Left lobe of liver (tissue), 2 donors: ENCODE measurements at places on chromosomes 12 and 14. TPM values are rescaled to one million over a fixed set of nuclear protein-coding genes. Genes with fewer than 3 reads are reported as not detected.

- DNase-seq: no peak
Observed at GRCh38 chr12:25655702-25656101, 102.6 kb upstream of the LMNTD1 start.

DNA sequence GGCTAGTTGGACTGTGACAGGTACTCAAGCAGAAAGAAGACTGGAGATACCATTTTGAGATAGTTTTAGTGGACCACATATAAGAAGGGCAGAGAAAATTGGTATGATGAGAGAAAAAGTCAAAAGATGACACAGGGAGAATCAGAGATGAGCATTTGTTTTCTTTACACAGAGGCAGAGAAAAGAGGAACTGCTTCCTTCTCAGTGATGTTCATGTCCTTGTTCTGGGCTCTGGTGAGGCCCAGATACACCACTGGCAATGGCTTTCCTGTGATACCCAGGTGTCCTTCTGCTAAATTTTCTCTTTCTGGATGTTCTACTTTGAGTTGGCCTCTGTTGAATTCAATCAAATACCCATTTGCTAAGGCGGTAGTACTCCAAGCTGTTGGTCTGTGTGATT is 1782.7 kb upstream of the SEL1L start:
- no peak for DNase-seq

DNA sequence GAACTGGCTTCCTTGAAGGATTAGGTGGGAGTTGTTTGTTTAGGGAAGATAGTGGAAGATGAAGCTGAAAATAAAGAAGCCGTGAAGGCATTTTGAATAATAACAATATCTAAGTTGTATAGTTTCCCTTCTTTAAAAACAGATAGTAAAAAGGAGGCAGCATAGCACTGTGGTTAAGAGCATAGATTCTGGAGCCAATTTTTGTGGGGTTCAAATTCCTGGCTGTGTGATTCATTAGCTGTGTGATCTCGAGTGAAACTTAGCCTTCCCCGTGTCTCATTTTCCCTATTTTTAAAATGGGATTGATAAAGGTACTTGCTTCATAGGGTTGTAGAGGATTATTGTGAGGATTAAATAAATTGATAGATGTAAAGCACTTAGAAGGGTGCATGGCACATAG is 104.5 kb downstream of the MYRFL start:
- no peak for DNase-seq

DNA sequence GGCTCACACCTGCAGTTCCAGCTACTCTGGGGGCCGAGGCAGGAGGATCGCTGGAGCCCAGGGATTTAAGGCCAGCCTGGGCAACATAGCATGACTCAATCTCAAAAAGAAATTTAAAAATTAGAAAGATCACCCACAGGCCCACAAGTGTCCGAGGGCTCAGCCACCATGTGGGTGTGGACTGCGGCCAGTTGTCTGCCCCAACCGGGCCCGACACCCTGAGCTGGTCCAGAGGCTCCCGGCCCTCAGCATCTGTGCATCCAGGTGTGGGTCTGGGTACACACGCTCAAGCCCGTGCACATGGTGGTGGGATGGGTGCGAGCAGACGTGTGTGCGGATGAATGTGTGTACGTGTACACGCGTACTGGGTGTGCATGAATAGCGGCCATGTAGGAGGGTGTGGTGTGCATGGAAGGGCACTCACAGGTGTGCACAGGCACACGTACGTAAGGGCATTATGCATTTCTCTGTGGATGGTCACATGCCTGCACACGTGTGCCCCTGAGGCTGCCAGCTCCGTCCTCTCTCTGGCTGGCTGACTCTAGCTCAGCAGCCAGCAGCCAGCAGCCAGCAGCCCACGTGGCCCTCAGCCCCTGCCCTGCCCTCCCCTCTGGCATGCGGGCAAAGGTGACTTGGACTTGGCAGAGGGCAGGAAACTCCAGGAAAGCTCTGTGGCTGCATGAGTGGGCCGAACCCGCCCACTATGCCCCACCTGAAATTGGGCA is 23.3 kb upstream of the NUDT14 start:
- peak; percentile 96 for DNase-seq

GRCh38 chr12:122368361-122369073 is 54.0 kb downstream of the CLIP1 start:
- DNase-seq: no peak

SPTB gene
- total RNA-seq: 0.35 TPM

NINJ2 gene
- total RNA-seq: 16.1 TPM

DNA sequence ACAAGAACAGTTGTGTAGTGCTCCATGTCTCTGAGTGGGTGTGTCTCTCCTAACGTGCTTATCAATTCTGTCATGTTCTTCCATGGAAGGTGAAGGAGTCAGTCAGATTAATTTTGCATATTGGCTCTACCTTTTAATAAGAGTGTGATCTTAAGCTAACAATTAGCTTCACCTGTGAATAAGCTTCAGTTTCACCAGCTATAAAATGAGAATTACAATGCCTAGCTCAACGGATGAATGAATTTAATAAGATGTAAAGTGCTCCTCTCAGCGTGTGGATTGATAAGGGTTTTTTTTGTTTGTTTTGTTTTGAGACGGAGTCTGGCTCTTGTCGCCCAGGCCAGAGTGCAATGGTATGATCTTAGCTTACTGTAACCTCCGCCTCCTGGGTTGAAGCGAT is 32.7 kb downstream of the CCDC175 start:
- no peak for DNase-seq

GRCh38 chr14:78633752-78634151 is 463.6 kb downstream of the NRXN3 start:
- DNase-seq: no peak

DNA sequence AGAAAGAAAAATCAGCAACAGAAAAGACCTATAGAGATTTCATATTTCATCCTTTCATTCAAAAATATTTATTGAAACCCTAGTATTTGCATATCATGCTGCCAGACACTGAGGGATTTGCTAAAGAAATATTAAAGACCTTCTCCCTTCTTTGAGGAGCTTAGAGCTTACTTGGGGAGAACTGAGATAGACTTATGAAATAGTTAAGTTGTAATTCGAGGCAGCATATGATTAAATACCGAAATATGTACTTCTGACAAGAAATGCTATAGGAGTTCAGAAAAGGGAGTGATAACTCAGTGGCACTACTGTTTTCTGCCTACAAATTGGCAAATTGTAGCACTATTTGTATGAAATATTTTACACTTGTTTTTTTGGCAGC is 59.1 kb downstream of the PLXNC1 start:
- DNase-seq: no peak

GPR65 gene
- 0.78 TPM for total RNA-seq

MYO1H gene
- total RNA-seq: not detected

DNA sequence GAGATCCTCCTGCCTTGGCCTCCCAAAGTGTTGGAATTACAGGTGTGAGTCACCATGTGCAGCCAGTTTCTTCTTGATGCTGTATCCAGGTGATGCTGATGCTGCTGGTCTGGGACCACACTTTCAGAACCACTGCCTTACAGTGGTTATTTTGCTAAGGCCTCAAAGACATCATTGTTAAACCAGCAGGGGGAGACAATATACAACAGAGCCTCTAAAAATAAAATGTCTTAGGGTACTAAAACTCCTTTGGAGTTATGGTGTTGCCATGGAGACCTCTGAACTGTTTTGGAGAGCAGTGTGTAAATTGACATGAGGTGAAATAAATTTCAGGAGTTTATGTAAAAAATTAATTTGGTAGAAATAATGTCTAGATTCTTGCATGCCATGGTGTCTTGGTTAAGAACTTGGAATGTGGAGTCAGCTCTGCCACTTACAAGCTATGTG is 1.1 kb upstream of the ARG2 start:
- DNase-seq: no peak

STXBP6 gene
- total RNA-seq: 0.98 TPM

PLCZ1 gene
- not detected for total RNA-seq

DNA sequence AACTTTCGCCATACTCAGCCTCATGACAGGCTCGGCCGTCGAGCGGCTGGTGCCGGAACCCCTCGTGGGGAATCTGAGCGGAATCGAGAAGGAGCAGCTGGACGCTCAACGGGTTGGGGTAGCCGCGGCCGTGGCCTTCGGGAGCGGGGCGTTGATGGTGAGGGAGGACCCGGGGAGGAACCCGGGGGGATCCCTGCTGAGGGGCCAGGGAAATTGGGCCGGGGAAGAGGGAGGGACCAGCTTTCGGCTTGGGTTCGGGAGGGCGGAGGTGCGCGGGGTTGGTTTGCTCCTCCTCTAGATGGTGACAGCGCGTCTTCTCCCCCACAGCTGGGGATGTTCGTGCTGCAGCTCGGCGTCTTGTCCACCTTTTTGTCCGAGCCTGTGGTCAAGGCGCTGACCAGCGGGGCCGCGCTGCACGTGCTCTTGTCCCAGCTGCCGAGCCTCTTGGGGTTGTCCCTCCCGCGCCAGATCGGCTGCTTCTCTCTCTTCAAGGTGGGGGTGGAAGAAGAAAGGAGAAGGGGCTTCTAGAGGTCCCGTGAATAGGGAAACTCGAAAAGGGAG is 9.8 kb downstream of the ARHGEF25 start:
- DNase-seq: no peak

KCNA5 gene
- total RNA-seq: 0.05 TPM

ARMH4 gene
- 0.96 TPM for total RNA-seq

GRCh38 chr14:96038920-96039632 is at the start of gene C14orf132:
Gene C14orf132 (plus strand): TSS chr14:96039362. CDS start chr14:96039501, 139 bp downstream.
- peak; percentile 87 for DNase-seq
